NCI-H524 (cell line): ENCODE measurements at places on chromosomes 6 and 20.

DNA sequence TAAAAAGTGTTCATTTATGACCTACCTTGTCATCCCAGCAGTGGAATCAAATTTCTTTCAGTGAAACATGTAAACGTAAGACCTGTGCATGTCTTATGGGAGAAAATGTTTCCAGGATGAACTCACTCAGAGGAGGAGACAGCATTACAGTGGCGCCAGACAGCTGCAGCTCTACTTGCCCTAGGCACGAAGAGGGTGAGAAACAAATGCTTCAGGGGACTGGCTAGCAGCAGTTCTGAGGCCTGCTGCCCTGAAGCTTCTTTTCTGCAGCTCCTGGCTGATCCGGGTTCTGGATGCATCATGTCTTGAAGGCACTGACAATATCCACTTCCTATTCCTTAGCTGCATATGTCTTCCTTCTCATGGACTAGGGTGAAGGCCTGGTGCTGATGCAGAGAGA lies 120.2 kb downstream of the QRSL1 start:
- DNase-seq = no peak

DNA sequence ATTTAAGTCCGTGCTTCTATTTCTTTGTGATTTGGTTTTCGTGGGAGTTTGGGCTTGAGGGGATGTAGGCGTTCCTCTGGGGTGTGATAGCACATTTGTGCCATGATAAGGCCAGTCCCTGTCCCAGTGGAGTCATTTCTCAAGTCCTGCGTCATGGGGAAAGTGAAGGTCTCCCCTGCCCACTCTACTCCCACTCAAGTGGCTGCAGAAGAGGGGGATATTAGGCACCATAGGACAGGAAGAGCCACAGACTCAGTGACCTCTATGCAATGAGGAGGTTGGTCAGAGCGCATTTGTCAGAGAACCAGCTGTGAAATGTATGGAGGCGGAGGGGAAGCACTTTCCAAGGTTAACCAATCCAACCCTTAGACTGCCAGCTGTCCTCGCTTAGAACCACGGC lies 51.9 kb upstream of the EDN1 start:
- no peak for DNase-seq

DNA sequence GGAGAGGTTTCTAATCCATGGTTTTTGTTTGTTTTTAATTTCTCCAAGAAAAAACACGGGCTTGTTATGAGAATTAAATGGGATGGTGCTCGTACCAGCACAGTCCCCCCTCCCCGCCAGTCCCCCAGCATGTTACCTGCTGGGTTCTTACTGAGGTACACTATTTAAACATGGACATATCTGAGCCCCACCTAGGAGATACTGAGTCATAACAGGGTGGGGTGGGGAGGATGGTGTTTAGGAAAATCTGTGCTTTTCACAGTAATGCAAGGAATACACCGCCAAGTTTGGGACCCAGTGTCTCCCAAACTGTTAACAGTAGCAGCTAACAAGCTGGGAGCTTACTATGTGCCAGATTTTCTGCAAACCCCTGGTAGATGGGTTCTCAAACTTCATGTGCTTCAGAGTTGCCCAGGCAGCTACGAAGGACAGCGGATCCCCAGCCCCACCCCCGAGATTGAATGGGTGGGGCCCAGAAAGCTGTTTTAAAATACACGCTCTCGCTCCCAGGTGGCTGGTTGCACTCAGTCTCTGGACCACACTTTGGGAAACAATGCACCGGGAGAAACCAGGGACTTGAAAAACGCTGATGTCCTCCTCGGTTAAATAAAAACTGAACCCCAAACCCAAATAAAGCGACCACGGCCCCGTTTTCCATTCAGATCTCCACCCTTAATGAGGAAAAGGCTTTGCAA lies 995 bp downstream of the ZFP64 start:
- DNase-seq = no peak

GRCh38 chr6:149856256-149856994 lies 7.7 kb downstream of the LRP11 start:
- no peak for DNase-seq

- DNase-seq = no peak
These were observed 56.0 kb downstream of the ISM1 start for GRCh38 chr20:13276945-13277541.

GRCh38 chr6:119966484-119966883 lies 616.9 kb upstream of the MAN1A1 start:
- DNase-seq = no peak

- no peak for DNase-seq
These were observed 64.6 kb downstream of the GFOD1 start for GRCh38 chr6:13422681-13423221.

DNA sequence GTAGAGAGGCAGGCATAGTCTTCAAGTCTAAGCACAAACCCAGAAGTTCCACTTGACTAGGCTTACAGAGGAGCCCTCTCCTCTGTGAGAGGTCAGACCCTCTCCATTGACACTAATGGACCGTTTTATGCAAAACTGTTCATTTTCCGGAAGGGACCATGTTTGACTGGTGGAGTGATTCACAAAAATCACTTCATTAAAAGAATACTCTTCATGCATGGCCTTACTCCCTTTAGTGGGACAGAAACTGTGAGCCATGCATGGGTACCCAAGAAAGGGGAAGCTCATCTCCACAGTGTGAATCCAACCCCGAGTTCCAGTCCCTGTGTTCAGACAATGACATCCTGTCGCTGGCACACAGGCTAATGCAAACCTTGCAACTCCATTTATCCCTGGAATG lies 63.2 kb downstream of the OLIG3 start:
- DNase-seq = no peak

- DNase-seq = peak; percentile 57
These were observed 3.4 kb downstream of the SCUBE3 start for GRCh38 chr6:35216851-35217811.

DNA sequence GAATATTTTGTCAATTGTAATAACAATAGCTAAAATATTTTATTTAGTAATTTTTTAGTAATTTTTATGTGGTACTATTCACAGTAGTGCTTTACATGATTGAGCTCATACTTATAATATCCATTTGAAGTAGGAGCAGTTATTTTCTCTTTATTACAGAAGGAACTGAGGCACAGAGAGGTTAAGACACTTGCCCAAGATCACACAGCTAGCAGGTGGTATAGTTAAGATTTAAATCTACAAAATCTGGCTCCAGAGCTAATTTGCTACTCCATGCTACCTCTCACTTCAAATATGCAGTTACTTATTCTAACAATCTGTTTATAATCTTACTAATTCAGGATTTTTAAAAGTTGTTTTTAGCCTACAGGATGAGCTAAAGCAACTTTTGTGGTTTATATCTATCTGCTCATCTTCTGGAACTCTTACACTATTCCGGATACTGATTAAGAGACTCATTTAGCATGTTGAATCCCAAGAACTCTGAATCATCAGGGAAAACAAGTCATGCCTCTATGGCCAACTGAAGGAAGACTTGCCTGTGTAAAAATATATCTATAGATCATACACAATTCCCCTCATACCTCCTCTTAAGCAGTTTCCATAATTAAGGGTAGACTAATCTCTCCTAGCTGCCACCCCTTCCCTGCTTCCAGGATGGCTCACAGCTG lies 324.2 kb downstream of the UBE3D start:
- DNase-seq = no peak

- peak; percentile 81 for DNase-seq
These were observed at the start of gene GABBR1 for GRCh38 chr6:29632789-29633533. GABBR1 (minus strand) TSS chr6:29633183; CDS start chr6:29632385, 798 bp downstream.

GRCh38 chr20:37393196-37393862 lies 47.4 kb downstream of the SRC start:
- DNase-seq = no peak

DNA sequence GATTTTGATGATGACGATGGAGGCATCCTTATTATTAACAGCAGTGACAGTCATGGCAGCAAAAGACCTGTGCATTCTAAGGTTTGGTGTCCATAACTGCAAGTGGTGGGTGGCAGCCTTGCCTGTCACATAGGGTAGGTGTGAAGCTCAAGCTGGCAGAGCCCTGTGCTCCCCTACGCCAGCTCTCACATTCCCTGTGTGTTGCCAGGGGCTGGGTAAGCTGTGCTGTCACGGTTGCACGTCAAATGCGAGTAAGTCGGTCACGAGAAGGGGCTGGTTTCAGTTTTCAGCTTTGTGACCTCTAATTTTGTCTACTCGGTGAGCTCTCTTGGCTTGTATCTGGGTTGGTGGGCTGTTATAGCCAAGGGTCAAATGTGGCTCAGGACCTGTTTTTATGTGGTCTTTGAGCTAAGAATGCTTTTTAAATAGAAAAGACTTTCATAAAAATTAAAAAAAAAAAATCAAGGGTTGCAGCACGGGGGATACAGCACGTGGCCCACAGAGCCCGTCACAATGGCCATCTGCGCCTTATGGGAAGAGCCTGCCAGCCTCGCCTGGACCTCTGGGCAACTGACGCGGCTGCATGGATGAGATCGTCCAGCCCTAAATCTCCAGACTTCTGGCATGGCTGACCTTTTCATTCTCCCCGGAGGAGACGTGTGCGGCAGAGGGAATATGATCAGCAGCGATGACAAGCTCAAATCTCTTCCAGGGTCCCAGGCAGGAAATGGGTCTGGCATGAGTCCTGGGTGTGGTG lies 148.5 kb downstream of the PHACTR3 start:
- no peak for DNase-seq

GRCh38 chr6:8069631-8070284 lies 5.6 kb upstream of the BLOC1S5 start:
- DNase-seq = no peak

DNA sequence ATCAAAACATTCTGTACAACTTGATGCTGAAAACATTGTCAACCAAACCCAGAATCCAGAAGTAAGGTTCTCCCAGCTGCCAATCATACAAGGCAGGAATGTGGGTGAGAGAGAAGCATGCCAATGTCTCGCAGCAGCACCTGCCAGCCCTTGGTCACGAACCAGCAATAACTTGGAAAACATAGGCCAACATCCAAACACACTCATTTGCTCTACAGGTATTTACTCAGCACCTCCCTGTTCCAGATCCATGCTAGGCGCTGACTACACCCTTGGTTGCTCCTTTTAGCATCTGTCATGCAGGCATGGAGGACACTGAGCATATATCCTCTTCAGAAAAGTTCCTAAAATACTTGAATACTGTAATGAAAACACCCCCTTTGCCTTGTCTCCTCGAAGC lies 63.6 kb downstream of the FAXC start:
- DNase-seq = no peak

DNA sequence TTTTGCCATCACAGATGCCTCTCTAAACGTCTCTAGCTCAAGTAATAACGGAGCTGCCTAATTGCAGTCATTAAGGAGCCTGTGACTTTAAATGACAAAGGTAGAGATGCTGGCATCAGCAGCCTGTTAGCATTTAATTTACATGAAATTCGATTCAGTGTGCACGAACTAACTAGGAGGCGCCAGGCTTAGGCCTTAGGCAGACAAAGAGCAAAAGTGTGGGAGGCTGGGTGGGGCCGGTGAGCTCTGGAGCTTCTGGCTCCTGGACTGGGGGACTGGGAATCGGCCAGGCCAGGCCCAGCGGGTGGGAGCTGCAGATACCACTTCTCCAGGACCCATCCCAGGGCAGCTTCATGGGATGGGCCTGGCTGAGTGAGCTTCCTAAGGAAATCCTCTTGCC lies 170.0 kb upstream of the AGPAT4 start:
- peak; percentile 46 for DNase-seq

- no peak for DNase-seq
These were observed 71.2 kb upstream of the THBS2 start for GRCh38 chr6:169324656-169325459.

DNA sequence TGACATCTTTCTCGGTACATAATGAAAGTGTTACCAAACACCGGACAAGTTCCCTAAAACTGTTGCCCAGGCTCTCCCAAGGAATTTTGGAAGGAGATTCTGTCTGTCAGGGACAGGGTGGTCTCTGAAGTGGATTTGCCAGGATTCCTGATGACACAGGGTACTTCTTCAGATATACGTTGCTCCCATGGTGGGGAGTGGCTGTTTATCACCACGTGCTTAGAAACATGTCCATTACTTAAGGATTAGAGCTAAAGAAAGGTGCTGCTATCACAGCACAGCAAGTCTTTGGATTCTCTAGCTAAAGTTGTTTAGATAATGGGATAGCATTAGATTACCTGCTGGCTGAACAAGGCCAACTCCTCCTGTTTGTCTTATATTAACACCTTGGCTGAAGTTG lies 6.3 kb downstream of the SPINT3 start:
- no peak for DNase-seq

GRCh38 chr6:133130863-133131262 lies 110.3 kb upstream of the EYA4 start:
- no peak for DNase-seq
